ENCODE measurements at places on chromosomes 4 and X. TPM values are rescaled to one million over a fixed set of nuclear protein-coding genes. Genes with fewer than 3 reads are reported as not detected.

DNA sequence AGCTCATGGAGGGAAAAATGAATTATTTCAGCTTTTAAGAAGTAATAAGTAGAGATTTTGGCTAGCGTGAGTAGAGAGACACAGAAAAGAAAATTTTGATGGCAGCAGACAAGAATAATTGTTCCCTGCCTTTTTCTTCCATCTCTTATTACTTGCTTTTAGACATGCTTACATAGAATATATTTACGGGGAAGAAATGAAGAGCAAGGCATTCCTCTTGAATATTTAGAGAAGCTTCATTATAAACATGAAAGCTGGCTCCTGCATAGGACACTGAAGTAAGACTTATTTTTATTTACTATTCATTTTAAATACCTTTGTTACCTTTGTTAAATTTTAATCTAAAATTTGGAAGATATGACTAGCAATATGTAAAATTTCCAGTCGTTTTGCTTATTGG, 32.2 kb downstream of the DCK start:
- H3K27me3 ChIP-seq = no peaks in the 10 kb centered on the region
- peak overlapping the region; percentile 63 for H3K4me3 ChIP-seq
- peaks cover 33% of the 10 kb centered on the region for H3K36me3 ChIP-seq
- H3K27ac ChIP-seq = peak overlapping the region; percentile 87
- H3K4me1 ChIP-seq = peaks cover 39% of the 10 kb centered on the region

- H3K4me1 ChIP-seq = no peaks in the 10 kb centered on the region
- DNase-seq = no peak
Measured at GRCh38 chr4:40731361-40731760, 18.4 kb upstream of the NSUN7 start.

Gene HPRT1
- 50.0 TPM for total RNA-seq

DNA sequence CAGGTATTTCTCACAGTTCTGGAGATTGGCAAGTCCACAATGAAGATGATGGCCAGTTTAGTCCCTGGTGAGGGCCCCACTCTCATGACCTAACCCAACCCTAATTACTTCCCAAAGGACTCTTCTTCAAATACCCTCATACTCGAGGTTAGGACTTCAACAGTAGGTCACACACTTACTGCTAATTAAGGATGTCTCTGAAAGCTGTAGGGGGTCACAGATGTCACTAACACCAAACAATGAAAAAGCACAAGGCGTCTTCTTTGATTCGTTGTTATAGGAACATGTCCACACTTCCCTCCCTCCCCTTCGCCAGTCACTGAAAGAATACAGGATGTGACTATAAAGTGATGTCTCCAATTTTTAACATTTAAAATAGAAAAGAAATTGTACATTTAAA, 309.7 kb downstream of the PACRGL start:
- no peak for DNase-seq
- peaks cover 6% of the 10 kb centered on the region for H3K4me1 ChIP-seq
- H3K4me3 ChIP-seq = no peak overlapping the region
- H3K27ac ChIP-seq = no peak overlapping the region
- H3K27me3 ChIP-seq = no peaks in the 10 kb centered on the region

- no peak overlapping the region for H3K4me3 ChIP-seq
- peaks cover 10% of the 10 kb centered on the region for H3K36me3 ChIP-seq
- no peak for DNase-seq
- peaks cover 61% of the 10 kb centered on the region for H3K4me1 ChIP-seq
Measured at GRCh38 chr4:139596684-139597279, 40.8 kb upstream of the SETD7 start.

DNA sequence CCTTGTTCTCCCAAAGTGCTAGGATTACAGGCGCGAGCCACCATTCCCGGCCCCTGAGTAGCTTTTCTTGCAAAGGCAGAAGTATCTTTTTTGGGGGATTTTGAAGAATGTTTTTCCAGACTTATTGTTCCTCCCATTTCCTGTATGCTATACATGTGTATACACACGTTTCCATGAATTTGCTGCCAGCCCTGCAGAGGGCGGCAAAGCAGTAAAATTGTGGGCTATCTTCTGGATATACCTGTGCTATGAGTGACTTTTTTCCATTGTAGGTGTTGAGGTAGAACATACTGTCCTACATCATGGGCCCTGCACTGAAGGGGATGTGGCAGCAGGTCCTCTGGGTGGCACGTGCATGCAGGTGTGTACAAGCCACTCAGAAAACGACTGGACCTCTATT, 16.9 kb upstream of the MED28 start:
- H3K27ac ChIP-seq = no peak overlapping the region
- H3K27me3 ChIP-seq = no peaks in the 10 kb centered on the region

DNA sequence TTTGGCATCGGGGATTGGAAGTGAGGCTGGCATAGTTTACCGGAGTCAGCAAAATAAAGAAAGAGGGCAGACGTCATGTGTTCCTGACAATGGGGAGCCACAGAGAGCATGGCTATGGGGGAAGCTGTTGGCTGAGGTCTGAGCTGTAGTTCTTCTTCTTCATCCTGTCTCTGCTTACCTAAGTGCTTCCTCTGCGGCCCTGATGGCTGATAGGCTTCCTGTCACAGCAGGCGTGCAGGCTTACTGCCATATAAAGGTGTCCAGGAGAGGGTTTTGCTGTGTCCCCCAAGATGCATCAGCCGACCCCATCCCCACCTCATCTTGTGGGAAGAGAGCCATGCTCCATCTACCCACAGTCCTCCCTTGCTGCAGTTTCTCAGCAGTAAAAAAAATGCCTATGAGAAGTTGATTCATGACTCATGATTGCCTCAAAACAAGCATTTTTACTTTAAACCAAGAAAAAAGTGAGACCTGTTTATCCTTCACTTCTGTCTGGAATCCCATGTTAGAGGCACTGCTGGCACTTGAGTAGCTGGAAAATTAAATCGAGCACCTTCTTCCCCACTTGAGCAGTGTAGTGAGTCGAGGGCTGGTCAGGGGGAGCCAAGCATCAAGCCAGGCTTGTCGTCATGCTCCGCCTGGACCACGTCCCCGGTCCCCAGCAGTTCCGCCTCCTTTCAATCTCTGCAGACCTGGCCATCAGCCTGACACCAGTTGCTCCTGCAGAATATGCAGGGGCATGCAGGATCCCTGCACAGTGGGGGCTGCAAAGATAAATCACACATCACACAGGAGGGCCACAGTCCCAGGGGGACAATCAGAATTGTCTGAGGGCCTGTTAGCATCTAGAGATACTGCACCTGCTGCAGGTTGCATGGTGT, 237.8 kb downstream of the EVC2 start:
- DNase-seq = no peak
- H3K36me3 ChIP-seq = no peaks in the 10 kb centered on the region
- H3K27me3 ChIP-seq = peaks cover 2% of the 10 kb centered on the region
- H3K4me3 ChIP-seq = no peak overlapping the region
